ENCODE measurements at places on chromosomes 3 and 15. TPM values are rescaled to one million over a fixed set of nuclear protein-coding genes. Genes with fewer than 3 reads are reported as not detected.

The ADCY5 gene
- 29.5 TPM for total RNA-seq

The MED12L gene
- total RNA-seq, result 12.5 TPM

The FSIP1 gene
- 6.0 TPM for total RNA-seq

The ZDHHC23 gene
- total RNA-seq, result 10.6 TPM

The CFAP92 gene
- 1.1 TPM for total RNA-seq

The ISLR2 gene
- 5.2 TPM for total RNA-seq

The PDZRN3 gene
- 83.6 TPM for total RNA-seq

The CTXN2 gene
- 2.0 TPM for total RNA-seq

The BSN gene
- total RNA-seq, result 14.8 TPM

The SLC15A2 gene
- total RNA-seq, result 42.3 TPM

The CPN2 gene
- not detected for total RNA-seq

The SMAD3 gene
- 33.3 TPM for total RNA-seq

The GRAMD1C gene
- total RNA-seq, result 17.7 TPM

The ASB14 gene
- total RNA-seq, result 0.59 TPM

The HACL1 gene
- 29.4 TPM for total RNA-seq

The CYP1A2 gene
- not detected for total RNA-seq

The SCN11A gene
- 1.0 TPM for total RNA-seq

DNA sequence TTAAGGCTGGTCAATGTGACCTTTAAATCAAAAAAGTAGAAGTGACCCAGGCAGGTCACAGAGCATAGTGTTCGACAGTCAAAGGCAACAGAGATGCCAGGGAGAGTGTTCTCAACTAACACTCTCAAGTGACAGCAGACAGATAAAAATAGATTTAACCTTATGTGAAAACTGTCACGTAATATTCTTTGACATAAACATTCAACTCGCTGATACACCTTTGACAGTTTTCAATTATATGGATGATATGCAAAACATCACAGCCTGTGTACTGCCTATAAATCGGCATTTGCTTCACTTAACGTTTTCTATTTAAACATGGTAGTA is 15.5 kb downstream of the PDZRN3 start:
- no peak for DNase-seq

- DNase-seq, result no peak
Measured at GRCh38 chr3:40766396-40766795, 241.6 kb downstream of the ZNF621 start.

DNA sequence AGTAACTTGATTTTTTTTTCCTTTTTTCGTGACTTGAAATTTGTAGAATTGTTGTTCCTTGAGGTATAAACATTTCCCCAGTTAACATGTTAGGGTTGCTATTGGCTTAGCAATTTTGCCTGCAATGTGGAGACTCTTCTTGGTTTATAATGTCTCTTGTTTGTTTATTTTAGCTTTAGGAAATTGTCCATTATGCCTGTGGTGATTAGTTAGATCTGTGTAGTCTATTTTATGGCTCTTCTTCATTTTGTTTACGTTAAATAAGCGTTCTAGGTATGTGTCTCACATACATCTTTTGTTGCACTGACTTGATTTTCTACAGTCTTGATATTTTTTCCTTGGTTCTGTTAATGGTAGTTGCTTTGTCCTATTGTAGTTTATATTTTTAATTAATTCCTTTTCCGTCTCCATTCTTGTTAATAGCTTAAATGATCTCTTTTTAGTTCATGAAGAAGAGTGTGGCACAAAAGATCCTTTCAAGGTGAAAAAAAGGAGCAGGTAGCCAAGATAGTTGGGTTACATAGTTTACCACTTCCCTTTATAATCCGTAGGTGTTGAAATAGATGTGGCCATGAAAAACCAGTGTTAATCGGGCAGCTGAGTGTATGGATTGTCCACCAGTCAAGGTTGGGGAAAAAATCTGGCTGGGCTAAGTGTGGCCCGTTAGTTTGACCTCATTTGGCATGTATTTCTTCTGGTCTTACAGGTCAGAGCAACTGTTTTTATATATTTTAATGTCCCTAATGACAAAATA is 12.1 kb downstream of the IQGAP1 start:
- no peak for DNase-seq

DNA sequence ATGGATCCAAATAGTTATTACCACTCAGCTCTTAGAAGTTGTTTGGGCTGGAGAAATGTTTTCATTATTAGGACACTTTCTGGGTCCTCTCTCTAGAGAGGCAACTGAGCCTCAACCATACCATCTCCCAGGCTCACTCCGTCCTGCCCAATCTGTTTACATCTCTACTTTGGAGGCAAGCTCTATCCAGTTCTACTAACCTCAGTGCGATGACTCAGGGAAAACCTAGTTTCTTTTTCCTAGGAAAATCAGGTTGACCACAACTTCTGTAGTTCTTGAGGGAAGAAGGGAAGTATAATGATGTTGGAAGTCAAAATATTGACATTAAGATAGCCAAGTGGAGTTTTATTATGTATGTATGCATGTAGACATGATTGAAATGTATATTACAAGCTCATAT is 40.4 kb downstream of the LPP start:
- DNase-seq, result no peak

DNA sequence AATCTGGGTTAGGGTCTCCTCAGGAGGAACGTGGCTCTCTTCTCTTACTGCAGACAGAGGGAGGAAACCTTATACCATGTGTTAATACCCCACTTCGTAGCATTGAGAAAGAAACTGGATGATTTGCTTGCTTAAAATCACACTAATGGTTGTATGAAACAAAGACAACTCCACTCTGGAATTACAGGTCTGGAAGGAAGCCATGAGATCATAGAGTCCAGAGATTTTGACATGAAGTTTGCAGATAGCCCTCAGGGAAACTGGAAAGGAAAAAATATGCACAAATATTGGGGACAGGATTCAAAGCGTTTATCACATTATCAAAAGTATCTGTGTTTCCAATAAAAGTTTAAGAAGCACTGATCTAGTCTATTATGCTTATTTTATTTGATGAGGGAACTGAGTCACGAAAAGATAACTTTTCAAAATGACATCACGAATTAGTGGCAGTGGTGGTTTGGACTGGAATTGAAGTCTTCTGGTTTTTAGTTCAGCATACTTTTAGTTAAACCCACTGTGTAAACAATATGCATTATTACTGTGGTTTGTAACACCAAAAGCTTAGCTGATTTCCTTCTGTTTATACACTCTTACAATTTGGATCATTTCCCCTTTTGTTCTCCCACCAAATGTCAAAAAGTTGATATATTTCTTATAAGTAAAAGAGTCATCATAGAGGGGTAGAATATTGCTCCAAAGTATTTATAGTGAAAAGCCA is 16.8 kb downstream of the FGF7 start:
- no peak for DNase-seq

DNA sequence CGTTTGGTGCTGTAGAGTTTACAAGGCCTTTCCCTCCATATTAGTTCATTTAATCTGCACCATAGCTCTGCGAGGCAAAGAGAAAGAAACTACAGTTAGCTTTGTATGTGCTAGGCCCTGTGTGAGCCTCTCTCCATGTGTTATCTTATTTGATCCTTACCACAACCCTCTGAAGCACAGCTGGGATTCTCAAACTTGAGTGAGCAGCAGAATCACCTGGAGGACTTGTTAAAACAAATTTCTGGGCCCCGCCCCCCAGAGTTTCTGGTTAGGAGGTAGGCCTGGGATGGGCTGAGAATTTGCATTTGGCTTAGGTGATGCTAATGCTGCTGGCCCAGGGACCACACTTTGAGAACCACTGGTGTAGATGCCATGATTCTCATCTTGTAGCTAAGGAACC is 12.3 kb downstream of the CA12 start:
- DNase-seq, result no peak

- no peak for DNase-seq
Measured at GRCh38 chr15:47728886-47729285, 11.6 kb downstream of the SEMA6D start.

- no peak for DNase-seq
Measured at GRCh38 chr15:47955021-47955420, 165.8 kb upstream of the SLC24A5 start.

GRCh38 chr15:94353488-94353820 is 122.1 kb downstream of the MCTP2 start:
- no peak for DNase-seq

DNA sequence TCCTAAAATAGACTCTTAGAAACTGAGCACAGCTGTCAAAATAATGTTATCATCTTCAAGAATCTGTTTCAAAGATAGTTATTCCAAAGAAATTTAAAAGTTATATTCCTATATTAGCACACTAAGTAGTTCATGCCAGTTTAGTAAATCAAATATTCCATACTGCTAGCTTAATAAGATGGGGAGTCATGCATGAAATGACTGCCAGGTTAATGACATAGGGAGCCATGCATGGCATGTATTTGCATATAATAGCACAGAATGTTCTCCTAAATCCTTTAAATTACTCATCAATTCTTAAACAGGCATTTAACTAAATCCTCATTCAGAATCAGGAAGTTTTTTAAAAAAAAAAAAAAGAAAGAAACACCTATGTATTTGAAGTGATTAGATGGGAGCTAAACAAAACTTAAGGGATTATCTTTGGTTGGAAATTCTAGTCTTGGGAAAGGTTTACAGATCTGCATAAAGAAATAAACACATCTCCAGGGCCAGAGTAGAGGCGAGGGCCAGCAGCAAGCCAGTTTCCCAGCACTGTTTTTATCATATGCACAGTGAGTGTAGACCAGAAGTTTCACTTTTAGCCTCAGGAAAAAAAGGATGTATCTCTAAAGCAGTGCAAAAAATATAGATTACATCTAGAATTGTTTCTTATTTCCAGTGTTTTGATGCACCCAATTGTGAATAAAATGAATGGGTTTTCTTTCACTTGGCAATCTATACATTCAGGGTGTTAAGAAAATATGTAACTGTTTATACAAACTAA is 366.4 kb upstream of the AGTR1 start:
- DNase-seq, result no peak

DNA sequence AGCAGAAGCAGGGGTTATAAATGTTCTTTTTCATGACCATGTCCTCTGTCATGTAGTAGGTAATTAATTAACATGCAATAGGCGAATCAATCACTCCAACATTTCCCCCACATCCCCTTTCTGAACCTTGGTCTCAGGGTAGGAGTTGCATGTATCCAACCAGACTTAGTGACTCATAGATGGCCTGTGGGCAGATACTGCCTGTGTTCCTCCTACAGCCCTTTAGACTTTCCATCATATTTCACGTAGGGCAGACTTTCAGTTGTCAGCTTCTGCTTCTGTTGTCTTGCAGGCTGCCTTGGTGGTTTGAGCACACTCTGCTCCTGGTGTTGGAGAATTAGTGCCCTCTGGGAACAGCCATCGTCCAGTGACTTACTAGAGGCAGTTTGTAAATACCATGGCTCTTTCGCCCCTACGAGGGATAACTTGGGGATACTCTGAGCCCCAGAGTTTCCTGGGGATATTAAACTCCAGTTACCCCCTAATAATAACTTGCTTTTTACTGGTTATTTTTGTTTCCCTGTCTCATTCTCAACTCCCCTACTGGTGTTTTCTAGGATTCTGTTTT is 244.4 kb downstream of the EDEM1 start:
- DNase-seq, result no peak

GRCh38 chr3:194364652-194365434 is 4.7 kb downstream of the LRRC15 start:
- peak; percentile 49 for DNase-seq

DNA sequence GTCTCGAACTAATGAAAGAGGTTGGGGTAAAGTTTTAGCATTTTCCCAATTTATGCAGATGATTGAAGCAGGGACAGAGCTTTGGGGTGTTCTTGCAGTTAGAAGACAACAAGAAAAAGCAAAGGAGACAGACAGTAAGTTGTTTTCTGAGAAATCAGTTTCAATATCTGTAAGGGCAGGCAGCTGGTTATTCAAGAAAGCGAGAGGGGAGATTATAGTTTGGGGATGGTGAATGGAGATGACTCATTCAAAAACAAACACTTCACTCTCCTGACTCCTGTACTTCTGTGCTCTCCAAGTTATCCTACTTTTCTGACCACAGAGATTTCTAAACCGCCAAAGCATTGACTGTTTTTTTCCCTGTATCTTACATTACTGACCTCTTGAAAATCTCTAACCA is 352.0 kb downstream of the GAP43 start:
- DNase-seq, result no peak

DNA sequence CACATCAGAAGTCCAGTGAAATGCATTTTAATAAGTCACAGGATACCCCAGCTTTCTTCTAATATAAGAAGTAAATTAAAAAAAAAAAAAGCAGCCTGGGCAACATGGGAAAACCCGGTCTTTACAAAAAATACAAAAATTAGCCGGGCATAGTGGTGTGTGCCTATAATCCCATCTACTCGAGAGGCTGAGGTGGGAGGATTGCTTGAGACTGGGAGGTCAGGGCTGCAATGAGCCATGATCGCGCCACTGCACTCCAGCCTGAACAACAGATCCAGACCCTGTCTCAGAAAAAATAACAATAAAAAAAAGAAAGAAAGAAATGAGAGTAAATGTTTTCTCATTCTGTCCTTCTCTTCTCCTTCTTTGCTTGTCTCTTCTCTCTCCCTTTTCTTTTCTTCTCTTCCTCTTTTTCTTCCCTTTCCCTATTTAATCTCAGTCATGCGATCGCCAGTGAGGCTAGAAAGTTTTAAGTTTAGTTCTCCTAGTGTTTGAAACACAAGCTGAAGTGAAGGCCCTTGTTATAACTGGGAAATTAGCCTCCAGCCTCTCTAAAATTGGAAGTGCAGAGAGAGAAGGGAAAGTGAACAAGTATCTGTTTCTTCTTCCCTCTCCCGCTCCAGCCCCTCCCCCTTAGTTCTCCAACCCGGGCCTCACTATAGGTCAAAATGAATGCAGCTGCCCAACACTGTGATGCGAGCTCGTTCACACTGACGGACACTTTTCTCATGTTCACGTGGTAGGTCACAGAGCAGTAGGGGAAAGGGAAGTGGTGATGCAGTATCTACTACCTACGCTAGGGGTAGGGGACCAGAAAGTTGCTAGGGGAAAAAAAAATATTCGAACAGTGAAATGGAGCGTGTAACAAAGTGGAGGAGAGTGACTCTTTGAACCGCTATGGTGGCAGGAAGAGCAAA is 23.5 kb upstream of the TSC22D2 start:
- DNase-seq, result no peak

GRCh38 chr15:38611228-38611627 is 46.6 kb upstream of the RASGRP1 start:
- DNase-seq, result no peak

- no peak for DNase-seq
Measured at GRCh38 chr3:69729147-69729919, 9.9 kb upstream of the MITF start.

GRCh38 chr3:48456456-48456855 is 9.9 kb downstream of the ATRIP start:
- DNase-seq, result no peak

GRCh38 chr3:171770689-171771620 is 39.3 kb downstream of the PLD1 start:
- peak; percentile 46 for DNase-seq

DNA sequence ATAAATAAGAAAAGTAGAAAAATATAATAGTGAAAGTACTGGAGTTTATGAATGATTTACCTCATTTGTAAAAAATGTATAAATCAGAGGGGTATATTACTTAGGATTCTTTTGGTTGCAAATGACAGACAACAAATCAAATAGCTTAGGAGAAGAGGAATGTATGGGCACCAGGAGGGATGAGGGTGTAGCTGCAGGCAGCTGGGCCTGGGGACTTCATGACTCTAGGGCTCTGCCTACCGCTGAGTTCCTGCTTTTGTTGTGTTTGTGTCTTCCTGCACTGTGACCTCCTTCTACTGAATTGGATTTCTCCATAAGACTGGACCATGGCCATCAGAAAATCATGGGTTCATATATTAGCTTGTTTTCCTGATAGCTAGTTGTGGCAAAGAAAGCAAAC is 27.9 kb upstream of the PDE8A start:
- DNase-seq, result no peak
